ENCODE measurements at places on chromosomes 12 and 14. TPM values are rescaled to one million over a fixed set of nuclear protein-coding genes. Genes with fewer than 3 reads are reported as not detected.
A peak's percentile ranks its signal among the peaks of the same experiment; 100 is the strongest.

- no peaks in the 10 kb centered on the region for H3K36me3 ChIP-seq
- no peak overlapping the region for H3K4me3 ChIP-seq
- no peaks in the 10 kb centered on the region for H3K27me3 ChIP-seq
- no peaks in the 10 kb centered on the region for H3K4me1 ChIP-seq
- no peak for DNase-seq
Observed at GRCh38 chr12:114193474-114193873, 212.5 kb downstream of the TBX5 start.

- H3K4me1 ChIP-seq: peaks cover 29% of the 10 kb centered on the region
- H3K27ac ChIP-seq: no peak overlapping the region
- H3K36me3 ChIP-seq: no peaks in the 10 kb centered on the region
- DNase-seq: peak; percentile 37
- no peaks in the 10 kb centered on the region for H3K27me3 ChIP-seq
Observed at GRCh38 chr14:95043732-95044462, 113.4 kb downstream of the DICER1 start.

RNF212B gene
- total RNA-seq: not detected

LRIG3 gene
- total RNA-seq: 60.5 TPM
